Parietal lobe (tissue), 2 donors: ENCODE measurements at places on chromosomes 1 and 21. TPM values are rescaled to one million over a fixed set of nuclear protein-coding genes. Genes with fewer than 3 reads are reported as not detected.

Gene OR2M5
- total RNA-seq = not detected

Gene SEC16B
- 1.3 TPM for total RNA-seq

Gene AHCTF1
- 54.1 TPM for total RNA-seq

Gene NBPF4
- total RNA-seq = not detected

Gene EDARADD
- total RNA-seq = 3.1 TPM

Gene TNN
- total RNA-seq = 0.31 TPM

Gene BSDC1
- total RNA-seq = 94.8 TPM

Gene KCNK2
- total RNA-seq = 66.0 TPM

Gene RNU11
- total RNA-seq = under 0.01 TPM

Gene ESPN
- under 0.01 TPM for total RNA-seq

Gene UMODL1
- not detected for total RNA-seq

Gene C1QB
- total RNA-seq = 5.9 TPM

Gene GCSAML
- 0.31 TPM for total RNA-seq

Gene PTPRU
- 39.4 TPM for total RNA-seq

Gene PLEKHO1
- 69.5 TPM for total RNA-seq

Gene KIF21B
- total RNA-seq = 271 TPM

Gene NGF
- total RNA-seq = not detected

Gene AMY1A
- not detected for total RNA-seq

Gene PADI3
- not detected for total RNA-seq

Gene SGIP1
- 158 TPM for total RNA-seq

Gene EPHB2
- total RNA-seq = 57.6 TPM

Gene LCE3D
- not detected for total RNA-seq

Gene LHX8
- 0.31 TPM for total RNA-seq

Gene PRAMEF25
- not detected for total RNA-seq

Gene CSMD2
- total RNA-seq = 145 TPM

Gene KCNA2
- 8.8 TPM for total RNA-seq

Gene BRDT
- not detected for total RNA-seq

Gene AADACL4
- not detected for total RNA-seq

Gene IRF6
- not detected for total RNA-seq

Gene AGTRAP
- total RNA-seq = 3.8 TPM

Gene SPRR3
- not detected for total RNA-seq

Gene EPHA10
- total RNA-seq = 11.9 TPM

Gene PALMD
- total RNA-seq = 49.1 TPM

Gene STYXL2
- under 0.01 TPM for total RNA-seq

Gene TEDDM1
- not detected for total RNA-seq

Gene SLC45A1
- 10.0 TPM for total RNA-seq

Gene TMEM200B
- 0.63 TPM for total RNA-seq
